Hepatocyte (in vitro differentiated cells): ENCODE measurements at places on chromosomes 3 and 15.

DNA sequence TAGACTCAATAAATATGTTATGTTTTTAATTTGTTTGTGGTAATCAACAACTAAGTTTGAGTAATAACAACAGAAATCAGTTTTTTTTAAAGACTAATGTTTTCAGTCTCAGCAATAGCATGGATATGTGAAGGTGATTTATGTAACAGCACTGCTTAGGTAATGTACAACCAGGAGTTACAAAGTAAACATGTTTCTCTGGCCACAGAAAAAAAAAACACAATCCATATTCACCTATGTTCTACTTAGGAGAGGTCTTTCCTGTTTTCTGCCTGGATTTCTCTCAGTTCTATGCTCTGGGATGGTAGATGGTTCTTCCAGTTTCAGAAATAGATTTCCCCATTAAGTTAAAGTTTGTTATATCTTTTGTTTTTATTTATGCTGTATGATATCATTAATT lies 579.4 kb downstream of the SI start:
- DNase-seq, result peak; percentile 27

DNA sequence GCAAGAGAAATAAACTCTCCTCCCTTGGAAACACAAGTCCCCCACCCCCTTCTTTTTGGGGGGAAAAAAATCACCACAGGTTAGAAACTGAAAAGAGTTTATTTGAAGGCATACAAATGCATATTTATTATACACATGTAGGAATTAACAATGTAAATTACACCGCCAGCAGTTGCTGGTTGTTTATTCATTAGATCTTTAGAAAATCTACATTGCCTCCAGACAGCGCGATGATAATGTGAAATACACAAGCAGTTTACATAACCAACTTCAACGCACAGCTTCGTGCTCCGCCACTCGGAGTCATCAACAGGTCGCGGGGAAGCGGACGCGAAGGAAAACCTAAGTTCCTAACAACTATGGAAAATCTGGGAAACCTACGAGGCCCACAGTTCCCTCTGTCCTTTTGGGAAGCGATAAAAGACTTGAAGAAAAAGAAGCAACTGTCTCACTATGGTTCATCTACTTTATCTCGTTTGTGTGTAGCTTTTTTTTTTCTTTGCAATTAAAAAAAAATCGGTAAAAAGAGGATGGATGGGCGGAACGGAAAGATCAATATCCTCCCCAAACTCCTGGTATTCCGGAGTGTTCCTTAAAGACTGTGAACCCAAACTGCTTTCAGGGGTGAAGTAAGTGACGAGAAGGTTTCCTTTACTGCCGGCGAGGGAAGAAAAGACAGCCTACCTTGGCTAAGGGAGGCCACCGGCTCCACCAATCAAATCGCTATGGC lies 8.4 kb upstream of the FOXB1 start:
- DNase-seq, result no peak

DNA sequence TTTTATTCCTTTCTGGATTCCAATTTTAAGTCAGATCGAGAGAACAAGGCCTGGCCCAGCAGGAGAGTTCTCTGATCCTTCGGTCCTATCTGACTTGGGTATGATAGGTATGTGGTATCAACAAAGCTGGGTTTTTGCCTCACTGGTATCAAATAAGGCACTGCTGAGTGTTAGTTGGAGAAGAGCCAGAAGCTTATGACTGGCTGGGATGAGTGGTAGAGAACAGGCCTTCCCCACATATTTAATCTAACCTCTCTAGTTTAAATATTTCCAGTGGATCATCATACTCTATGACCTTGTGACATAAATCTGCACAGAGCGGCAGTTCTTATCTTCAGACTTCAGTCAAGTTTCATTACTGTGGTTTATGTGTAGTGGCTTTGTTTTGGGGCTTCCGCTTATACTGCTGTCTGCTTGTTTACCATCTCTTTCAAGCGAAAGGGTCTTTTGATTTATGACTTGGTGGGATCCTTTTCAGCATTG lies 164.5 kb downstream of the PTPRG start:
- DNase-seq, result peak; percentile 32

GRCh38 chr15:35481992-35482391 lies 64.0 kb downstream of the DPH6 start:
- DNase-seq, result peak; percentile 47

DNA sequence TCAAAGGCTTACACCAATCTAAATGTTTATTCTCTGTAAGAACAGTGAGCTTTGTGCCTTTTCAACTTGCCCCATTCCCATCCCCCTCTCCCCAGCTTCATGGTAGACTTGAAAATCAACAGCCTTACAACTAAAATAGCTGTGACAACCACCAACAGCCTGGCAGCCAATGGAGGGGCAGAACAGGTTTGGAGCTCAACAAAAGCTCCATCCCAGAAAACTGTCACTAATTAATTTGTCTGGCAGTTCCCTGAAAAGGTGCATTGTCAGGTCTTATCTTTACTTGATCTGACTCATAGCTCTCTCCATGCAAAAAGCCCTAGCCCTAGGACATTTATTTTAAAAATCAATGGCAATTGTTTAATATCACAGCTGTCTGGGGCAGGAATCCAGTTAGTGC lies 22.6 kb downstream of the MTHFS start:
- DNase-seq, result no peak

- DNase-seq, result no peak
These were observed 588.8 kb upstream of the ADAMTS9 start for GRCh38 chr3:65276551-65276950.

DNA sequence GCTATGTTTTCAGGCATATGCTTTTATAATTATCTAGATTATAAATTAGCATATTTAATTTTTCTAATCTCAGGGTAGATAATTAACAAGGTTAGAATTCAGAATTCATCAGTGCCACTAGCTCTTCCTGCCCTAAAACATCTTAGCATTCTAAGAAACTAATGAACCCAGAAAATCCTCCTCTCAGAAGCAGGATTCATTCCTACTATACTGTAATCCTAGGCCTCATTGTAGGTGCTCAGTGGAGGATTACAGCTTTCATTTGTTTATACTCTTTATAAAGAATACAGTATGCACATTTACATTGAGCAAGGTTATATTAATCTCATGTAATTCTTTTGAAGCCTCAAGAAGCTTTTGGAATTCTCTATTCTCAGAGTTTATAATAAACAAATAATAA lies 20.9 kb downstream of the ACAD11 start:
- no peak for DNase-seq

- peak; percentile 77 for DNase-seq
These were observed 46.1 kb upstream of the SEMA4B start for GRCh38 chr15:90154861-90155626.

GRCh38 chr3:138692152-138692551 lies 83.6 kb downstream of the FAIM start:
- DNase-seq, result no peak

DNA sequence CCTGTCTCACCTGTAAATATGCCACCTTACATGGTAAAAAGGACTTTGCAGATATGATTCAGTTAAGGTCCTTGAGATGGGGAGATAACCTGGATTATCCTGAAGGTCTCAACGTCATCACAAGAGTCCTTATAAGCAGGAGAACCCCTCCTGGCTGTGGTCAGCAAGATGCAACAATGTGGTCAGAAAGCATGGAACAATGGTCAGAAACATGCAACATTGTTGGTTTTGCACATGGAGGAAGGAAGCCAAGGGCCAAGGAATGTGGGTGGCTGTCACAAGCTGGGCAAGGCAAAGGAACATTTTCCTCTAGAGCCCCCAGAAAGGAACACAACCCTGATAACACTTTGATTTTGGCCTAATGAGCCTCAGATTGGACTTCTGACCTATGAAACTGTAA lies 9.4 kb upstream of the SUMF1 start:
- DNase-seq, result no peak

DNA sequence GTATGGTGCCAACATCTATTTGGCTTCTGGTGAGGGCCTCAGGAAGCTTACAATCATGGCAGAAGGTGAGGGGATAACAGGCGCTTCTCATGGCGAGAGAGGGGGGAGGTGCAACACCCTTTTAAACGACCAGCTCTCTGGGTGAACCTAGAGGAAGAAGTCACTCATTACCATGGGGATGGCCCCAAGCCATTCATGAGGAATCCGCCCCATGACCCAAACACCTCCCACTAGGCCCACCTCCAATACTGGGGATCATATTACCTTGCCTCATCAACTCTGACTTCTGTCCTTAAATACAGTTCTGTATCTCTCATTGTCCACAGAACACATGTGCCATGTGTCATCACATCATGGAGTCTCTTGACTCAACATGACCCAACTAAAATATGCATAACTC lies 37.5 kb upstream of the CLRN1 start:
- no peak for DNase-seq

DNA sequence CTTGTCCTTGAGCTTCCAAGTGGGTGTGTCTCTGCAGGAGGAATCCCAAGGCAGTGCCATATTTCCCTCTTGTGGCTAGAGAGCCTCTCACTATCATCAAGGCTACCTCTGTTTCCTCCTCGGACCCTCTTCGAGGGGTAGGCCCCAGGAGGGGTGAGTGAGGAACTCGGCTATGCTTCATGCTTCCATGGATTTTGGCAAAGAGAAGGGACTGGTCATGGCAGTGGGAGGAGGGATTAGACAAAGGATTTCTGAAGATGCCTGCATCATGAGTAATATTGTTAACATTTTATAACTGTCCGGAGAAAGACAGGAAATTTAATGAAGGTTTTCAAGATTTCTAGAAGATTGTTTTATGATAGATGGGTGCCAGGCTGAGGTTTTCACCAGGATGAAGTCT lies 241.5 kb downstream of the CLSTN2 start:
- DNase-seq, result no peak

DNA sequence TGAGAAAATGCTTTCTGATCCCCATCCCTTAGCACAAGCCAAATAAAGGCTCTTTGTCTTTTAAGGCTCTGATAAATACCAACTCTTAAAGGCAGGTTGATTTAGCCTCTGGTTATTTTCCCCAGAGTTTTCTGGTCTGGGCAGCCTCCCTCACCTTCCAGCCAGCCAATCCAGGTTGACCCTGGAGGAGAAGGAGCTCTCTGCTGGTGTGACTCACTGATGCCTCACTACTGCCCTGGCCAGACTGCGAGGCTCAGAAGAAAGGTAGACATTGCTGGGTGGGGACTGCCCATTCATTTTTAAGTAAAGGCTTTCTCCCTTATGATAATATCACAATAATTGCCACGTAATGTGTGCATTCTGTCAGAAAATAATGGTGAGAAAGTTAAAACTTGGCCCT lies 37.1 kb downstream of the SLCO3A1 start:
- no peak for DNase-seq

- peak; percentile 44 for DNase-seq
These were observed 6.7 kb upstream of the CMTM7 start for GRCh38 chr3:32384938-32385337.

- no peak for DNase-seq
These were observed 342.8 kb upstream of the IL12A start for GRCh38 chr3:159645874-159646273.

DNA sequence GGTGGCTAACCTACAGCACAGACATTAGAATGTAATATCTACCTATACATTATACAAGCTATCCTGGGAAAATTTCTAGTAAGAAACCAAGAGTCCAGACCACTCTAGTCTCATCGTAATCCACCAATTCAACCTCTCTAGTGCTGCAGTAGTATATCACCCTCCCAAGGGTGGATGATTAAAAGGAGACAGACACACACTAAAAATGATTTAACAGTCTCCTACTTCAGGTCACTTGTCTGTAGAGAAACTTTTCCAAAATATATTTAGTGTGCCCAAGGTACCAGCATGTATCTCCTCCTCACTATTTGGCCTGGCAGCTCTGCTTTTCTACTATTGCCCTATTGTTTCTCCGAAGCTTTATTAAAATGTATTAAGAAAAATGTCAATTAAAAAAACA lies 45.0 kb downstream of the ZBTB20 start:
- DNase-seq, result no peak

- no peak for DNase-seq
These were observed 25.4 kb upstream of the SEMA6D start for GRCh38 chr15:47691882-47692281.

- no peak for DNase-seq
These were observed 1.9 kb downstream of the CCDC12 start for GRCh38 chr3:46974421-46975171.

- DNase-seq, result peak; percentile 83
These were observed 16.6 kb upstream of the EXOG start for GRCh38 chr3:38479431-38480092.

DNA sequence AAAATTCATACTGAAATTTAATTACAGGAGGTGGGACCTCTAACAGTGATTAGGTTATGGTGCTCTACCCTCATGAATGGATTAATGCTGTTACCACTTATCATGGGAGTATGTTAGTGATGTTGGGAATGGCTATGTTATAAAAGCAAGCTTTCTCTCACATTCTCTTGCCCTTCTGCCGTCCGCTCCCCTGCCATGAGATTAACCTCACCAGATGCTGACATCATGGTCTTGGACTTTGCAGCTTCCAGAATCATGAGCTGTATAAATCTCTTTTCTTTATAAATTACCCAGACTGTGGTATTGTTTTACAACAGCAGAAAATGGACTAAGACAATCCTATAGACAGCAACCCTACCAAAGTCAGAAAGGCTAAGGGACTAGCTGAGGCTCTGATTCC lies 884.8 kb downstream of the FHIT start:
- no peak for DNase-seq

GRCh38 chr15:86164232-86164898 lies 84.7 kb downstream of the AGBL1 start:
- DNase-seq, result peak; percentile 68

DNA sequence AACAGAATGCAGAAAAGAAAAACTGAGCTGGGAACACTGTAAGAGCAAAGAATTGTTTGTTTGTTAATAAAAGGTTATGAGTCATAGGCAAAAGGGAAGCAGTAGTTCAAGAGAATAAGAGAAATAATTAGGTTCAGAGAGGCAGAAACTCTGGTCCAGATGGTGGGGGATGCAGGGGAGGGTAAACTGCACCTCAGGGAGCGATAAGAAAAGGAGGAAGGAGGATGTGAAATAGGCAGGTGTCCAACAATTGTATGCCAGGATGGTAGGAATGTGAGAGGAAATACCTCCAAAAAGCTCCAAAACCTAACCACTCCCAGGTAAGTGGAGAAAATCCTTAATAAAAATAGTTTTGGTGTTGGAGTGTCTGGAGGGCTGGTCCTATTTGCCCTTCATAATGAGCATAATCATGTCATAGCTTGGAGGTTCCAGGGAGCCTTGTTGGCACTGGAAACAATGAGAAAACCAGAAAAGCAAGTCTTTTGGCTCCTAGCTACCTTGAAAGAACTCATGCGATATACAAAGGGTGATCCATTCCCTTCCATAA lies 405.4 kb upstream of the TBL1XR1 start:
- no peak for DNase-seq
